ENCODE measurements at places on chromosomes 5 and 9.

GRCh38 chr9:97109194-97109811 is 70.4 kb upstream of the CTSV start:
- DNase-seq = peak; percentile 28

GRCh38 chr9:137581361-137582285 is 2.9 kb upstream of the DPH7 start:
- DNase-seq = no peak

- no peak for DNase-seq
Measured at GRCh38 chr5:66898241-66898995, 298.2 kb downstream of the CD180 start.

DNA sequence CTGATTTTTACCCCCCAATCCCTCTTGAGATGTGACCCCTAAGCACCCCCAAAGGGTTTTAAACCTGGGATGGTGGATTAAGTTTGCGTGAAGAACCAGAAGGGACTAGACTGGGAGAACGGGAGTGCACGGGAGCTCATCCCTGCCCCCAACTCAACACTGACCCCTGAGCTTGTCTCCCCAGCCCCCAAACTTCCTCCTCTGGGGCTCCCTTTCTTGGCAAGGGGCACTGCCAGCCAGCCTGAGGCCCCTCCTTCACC is 5.0 kb upstream of the SET start:
- DNase-seq = no peak
